Stimulated activated CD4-positive, alpha-beta T cell treated with anti-CD3 and anti-CD28 coated beads, Interleukin-15, amount 100 ng/mL, for 24 hours (primary cell): ENCODE measurements at places on chromosomes 2 and 18.

DNA sequence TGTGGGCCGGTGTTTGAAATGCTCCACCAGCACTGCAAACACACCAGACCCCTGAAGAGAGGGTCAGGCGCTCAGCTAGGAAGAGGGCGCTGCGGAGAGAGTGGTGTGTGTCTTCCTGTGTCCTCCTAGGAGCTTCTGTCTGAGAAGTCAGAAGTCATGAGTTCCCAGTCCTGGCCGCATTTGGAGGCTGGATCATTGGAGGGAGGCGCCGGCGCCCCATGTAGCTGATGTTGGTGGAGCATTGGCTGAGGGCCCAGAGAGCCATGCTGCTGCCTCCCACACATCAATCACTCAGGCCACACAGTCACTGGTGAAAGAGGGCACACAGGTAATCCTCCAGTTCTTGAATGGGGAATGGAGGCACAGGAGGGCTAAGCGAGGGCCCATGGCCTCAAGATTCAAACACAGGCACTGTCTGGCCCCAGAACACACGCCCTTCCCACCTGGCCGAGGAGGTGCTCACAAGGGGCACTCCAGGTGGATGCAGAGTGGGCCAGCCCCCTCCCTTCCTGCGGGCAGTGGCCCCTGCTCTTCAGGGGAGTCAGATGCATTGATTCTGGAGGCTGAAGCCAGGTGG is 66.3 kb downstream of the RRM2 start:
- DNase-seq = no peak

DNA sequence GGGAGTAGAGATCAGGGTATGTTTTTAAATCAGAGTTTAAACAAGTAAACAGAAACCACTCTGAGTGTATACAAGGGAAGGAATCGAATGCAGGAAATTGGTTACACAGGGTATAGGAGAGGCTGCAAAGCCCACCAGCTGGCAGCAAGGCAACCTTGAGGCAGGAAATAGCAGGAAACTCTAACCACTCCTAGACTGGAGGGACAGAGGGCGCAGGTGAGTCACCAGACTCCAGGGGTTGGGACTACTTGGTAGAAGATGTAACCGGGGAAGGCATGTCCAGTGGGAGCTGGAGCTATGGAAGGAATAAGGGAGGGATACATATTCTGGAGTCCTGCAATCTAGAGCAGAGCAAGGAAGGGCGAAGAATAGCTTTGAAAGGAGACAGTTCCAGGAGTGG is 152.3 kb downstream of the MEIS1 start:
- DNase-seq = no peak

DNA sequence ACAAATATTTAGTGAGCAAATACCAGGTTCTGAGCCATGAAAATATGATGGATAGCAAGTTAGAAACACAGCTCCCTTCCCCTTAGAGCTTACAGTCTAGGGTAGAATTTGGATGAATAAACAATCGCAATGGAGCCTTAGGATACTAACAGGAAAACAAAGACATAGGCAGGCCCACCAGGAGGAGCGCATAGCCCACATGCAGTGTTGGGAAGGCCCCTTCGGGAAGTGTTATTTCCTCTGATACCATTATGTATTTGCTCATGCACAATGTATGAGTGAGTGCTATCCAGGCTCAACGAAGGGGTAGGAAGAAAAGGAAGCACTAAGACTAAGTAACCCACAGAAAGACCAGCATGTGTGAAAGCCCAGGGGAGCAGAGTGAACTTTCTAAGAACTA is 54.0 kb downstream of the RAB27B start:
- no peak for DNase-seq

- DNase-seq = no peak
Observed at GRCh38 chr18:31401156-31402025, 24.8 kb downstream of the DSG4 start.

DNA sequence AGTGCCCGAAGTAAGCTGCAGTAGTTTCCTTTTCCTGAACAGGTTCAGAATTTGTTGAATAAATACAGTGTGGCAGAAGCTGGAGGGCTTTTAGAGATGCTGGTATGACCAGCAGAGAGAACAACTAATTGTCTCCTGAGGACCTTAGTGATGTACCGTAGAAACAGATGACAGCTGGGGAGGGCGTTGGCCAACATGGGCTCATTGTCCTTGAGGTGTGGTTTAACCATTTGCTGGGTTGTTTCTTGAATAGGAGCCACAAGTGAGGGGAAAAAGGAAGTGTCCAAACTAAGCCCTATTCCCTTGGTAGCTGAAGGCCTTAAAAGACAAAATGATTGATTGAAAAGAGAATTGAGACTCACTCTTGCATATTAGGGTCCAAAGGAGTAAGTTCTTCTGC is 11.7 kb upstream of the FAM228A start:
- DNase-seq = no peak

GRCh38 chr2:105731511-105731910 is 13.2 kb upstream of the NCK2 start:
- DNase-seq = no peak

- no peak for DNase-seq
Observed at GRCh38 chr2:26237868-26238267, 6.6 kb downstream of the HADHA start.

GRCh38 chr18:23718243-23718720 is 29.0 kb downstream of the LAMA3 start:
- no peak for DNase-seq
